ENCODE measurements at places on chromosomes 5 and 9. TPM values are rescaled to one million over a fixed set of nuclear protein-coding genes. Genes with fewer than 3 reads are reported as not detected.

The FOXD4L3 gene
- total RNA-seq = under 0.01 TPM

The PCDHB11 gene
- not detected for total RNA-seq

The ANKHD1 gene
- 94.9 TPM for total RNA-seq

The OLFML2A gene
- total RNA-seq = under 0.01 TPM

The MAP3K1 gene
- 40.1 TPM for total RNA-seq

The SH3GL2 gene
- total RNA-seq = 0.36 TPM

The PLAC8L1 gene
- 0.73 TPM for total RNA-seq

The OMD gene
- total RNA-seq = under 0.01 TPM

The SPEF2 gene
- total RNA-seq = 3.7 TPM

The DNAH5 gene
- total RNA-seq = under 0.01 TPM

The ZNF483 gene
- total RNA-seq = 1.3 TPM

The TMEM215 gene
- total RNA-seq = under 0.01 TPM

The TXNDC8 gene
- total RNA-seq = not detected

The LRRC19 gene
- not detected for total RNA-seq

The ADAMTSL2 gene
- not detected for total RNA-seq

The RNF208 gene
- not detected for total RNA-seq

The OR13C5 gene
- total RNA-seq = not detected

The FOXI1 gene
- not detected for total RNA-seq

The NPDC1 gene
- total RNA-seq = 5.7 TPM

The CCL28 gene
- 37.8 TPM for total RNA-seq

The EIF4E1B gene
- not detected for total RNA-seq

The PPP3R2 gene
- not detected for total RNA-seq

The SLC34A3 gene
- total RNA-seq = not detected

The APBA1 gene
- 3.8 TPM for total RNA-seq

The QSOX2 gene
- total RNA-seq = 12.3 TPM

The RHOBTB3 gene
- 68.1 TPM for total RNA-seq

The PHPT1 gene
- total RNA-seq = 40.0 TPM

The TYRP1 gene
- total RNA-seq = 14,252 TPM

The CDKN2B-AS1 gene
- total RNA-seq = 2.3 TPM

The ZNF454 gene
- 1.1 TPM for total RNA-seq

The SPRY4 gene
- 18.3 TPM for total RNA-seq

The SHLD3 gene
- total RNA-seq = 6.2 TPM

The PTGS1 gene
- under 0.01 TPM for total RNA-seq

The SPATA31E1 gene
- total RNA-seq = under 0.01 TPM

The CATSPER3 gene
- total RNA-seq = 0.15 TPM

The APC gene
- total RNA-seq = 57.3 TPM

The POLR3G gene
- 34.8 TPM for total RNA-seq

The SLCO4C1 gene
- not detected for total RNA-seq

Data from melanocyte of skin (primary cell).